ENCODE measurements at places on chromosomes 3 and 15.

DNA sequence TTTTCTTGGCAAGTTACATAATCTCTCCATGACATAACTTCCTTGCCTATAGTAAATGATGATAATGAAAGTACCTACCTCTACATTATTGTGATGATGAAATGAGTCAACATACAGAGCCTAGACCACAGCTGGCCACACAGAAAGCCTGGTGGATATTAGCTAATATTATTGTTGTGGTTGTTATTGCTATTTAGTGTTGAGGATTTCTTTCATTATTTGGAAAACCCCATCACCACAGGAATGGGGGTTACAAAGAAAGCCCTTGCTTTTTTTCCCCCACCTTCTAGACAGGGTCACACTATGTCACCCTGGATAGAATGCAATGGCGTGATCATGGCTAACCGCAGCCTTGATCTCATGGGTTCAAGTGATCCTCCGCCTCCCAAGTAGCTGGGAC, 125.0 kb downstream of the PDZRN3 start:
- DNase-seq, result no peak

- DNase-seq, result no peak
Measured at GRCh38 chr15:59280855-59281254, 74.2 kb downstream of the LDHAL6B start.

- DNase-seq, result no peak
Measured at GRCh38 chr3:72041511-72041910, 256.6 kb upstream of the PROK2 start.

DNA sequence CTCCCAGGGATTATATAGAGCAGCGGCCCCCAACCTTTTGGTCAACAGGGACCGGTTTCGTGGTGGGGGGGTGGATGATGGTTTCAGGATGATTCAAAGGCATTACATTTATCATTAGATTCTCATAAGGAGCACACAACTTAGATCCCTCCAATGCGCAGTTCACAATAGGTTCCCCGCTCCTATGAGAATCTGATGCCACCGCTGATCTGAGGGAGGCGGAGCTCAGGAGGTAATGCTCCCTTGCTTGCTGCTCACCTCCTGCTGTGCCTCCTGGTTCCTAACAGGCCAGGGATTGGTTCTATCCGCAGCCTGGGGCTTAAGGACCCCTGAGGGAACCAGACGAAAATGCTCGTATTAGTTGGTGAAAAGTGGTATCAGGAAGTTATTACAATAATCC, 1.3 kb upstream of the HACD2 start:
- no peak for DNase-seq

DNA sequence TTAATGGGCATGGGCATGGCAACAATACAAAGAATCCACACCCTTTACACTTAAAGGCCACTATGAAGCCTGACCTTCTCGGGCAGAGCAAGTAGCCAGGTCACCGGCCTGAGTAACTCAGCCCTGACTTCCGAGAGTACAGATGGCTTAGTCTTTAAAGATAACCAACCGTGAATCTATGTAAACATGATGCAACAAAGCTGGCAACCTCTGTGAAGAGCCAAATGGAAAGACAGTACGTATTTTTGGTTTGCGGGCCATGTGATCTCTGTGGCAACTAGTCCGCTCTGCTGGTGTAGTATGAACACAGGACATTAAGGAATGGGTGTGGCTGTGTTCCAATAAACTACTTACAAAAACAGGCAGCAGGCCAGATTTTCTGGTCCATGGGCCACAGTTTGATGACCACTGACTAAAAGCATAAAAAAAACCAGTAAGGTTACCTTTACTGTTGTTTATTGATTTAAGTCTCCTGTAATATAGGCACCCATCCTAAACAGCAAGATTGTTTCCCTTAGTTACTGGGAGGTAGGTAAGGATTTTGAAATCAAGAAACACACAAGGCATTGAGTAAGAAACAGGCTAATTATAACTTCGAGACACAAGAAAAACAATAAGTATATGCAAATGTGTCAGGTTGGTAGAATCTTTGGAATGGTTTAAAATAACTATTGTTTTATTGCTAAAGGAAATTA, 14.5 kb downstream of the RIOX2 start:
- no peak for DNase-seq

GRCh38 chr3:8324747-8325146, 176.9 kb upstream of the LMCD1 start:
- peak; percentile 37 for DNase-seq

DNA sequence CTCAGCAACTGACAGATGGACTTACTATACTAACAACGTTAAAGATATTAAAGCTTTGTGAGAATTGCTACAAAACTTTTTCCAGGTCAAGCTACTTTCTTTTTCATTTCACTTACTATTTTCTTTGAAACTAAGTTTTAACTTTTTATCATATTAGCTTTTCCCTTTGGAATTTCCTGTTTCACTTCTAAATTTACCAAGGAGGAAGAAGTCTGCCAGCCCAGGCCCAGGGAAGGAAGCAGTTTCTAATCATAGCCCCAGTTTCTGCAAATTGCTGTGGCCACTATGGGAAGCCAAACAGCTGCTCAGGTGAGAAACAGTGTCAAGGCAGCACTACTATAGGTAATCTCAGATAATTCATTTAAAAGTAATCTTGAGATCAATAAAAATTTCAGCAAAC, 18.4 kb downstream of the CYFIP1 start:
- DNase-seq, result no peak

- DNase-seq, result no peak
Measured at GRCh38 chr3:197125636-197126035, 96.0 kb upstream of the MELTF start.

DNA sequence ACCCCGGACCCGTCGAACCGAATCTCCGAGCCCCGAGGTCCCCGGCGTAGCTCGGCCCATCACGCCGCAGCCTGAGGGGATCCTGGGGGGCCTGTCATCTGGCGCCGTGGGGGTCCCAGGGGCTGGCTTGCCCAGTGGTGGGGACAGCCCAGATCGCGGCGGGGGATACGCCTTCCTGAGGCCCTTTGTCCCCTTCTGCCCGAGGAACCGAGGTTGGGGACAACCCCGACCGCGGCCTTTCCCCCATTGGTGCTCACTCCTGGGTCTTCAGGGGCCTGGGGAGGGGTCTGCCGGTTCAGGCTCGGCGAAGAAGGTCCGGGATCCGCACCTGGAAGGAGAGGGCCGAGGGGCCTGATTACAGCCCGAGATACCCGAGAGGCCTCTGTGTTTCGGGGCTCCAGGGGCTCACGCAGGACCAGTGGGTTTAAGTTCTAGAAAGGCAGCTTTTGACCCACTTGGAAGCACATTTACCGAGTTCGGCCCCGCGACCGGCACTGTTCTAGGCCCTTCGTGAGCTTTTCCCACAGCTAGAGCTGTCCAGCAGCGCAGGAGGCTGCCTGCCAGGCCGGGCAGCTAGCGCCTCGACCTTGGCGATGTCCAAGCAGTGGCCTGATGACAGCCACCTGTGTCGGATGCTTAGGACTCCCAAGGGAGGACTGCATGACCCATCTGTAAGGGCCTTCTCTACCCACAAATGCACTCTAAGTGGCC, 504 bp downstream of the ABHD2 start:
- no peak for DNase-seq

GRCh38 chr3:157067114-157067513, 92.8 kb downstream of the CCNL1 start:
- peak; percentile 38 for DNase-seq

GRCh38 chr15:101411085-101411484, 78.4 kb downstream of the PCSK6 start:
- no peak for DNase-seq

DNA sequence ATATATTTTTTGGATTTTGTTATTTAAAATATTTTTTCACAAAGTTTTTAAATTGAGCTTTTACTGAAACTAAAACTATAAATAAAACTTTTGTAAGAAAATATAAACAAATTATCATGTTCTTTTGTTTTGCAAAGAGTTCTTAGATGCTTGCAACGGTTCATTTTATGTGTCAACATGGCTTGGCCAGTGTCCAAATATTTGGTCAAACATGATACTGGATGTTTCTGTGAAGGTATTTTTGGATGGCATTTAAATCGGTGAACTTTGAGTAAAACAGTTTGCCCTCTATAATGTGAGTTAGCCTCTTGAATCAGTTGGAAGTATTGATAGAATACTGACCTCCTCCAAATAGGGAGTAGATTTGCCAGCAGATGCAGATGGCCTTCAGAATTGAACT, 612.6 kb upstream of the NECTIN3 start:
- no peak for DNase-seq

DNA sequence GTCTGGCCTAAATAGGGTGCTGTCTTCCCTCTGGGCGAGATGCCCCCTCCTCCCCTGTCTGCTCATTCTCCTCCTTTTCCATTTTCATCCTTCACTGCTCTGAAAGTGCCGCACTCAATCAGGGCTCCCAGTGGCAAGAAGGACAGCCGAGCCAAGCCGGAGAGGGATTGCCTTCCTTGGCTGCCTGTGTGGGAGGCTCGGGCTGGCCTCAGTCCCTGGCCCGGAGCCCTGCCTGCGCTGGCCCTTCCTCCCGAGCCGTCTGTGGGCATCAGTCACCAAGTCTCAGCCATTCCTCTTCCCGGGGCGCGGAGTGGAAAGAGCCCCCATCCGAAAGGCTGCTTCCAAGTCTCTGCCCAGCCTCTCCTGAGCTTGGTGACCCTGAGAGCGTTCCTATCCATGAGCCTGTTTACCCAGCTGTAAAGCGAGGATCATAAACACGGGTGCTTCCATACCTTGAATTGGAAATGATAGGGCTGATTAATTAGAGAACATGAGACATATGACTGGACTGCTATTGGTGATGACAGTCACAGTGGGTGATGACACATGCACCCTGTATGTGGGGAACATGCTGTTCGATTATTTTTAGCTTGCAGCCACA, 59.1 kb upstream of the TLE3 start:
- no peak for DNase-seq

DNA sequence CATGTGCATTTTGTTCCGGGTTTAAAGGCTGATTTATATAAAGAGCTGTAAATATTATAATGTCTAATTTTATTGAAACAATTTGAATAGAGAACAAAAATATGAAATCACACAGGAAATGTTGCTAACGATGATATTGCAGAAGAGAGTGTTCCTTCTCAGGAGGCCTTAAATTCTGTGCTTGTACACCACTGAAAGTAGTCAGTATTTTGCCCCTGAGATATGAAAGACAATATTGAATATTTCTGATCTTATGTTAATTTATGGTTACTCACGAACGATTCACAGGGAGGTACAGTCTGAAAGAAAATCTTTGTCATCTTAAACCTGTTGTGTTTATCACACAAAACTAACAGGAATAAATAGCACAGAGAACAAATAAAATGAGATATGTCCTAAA, 213.2 kb upstream of the PLSCR5 start:
- no peak for DNase-seq

- DNase-seq, result no peak
Measured at GRCh38 chr3:68751888-68752287, 180.5 kb downstream of the TAFA4 start.

- no peak for DNase-seq
Measured at GRCh38 chr3:100063929-100064461, 50.3 kb downstream of the FILIP1L start.

GRCh38 chr15:38226608-38227266, 25.9 kb upstream of the SPRED1 start:
- DNase-seq, result no peak

- DNase-seq, result no peak
Measured at GRCh38 chr3:87367736-87368135, 91.4 kb upstream of the POU1F1 start.

- DNase-seq, result peak; percentile 41
Measured at GRCh38 chr15:98865397-98866339, 141.9 kb downstream of the PGPEP1L start.

GRCh38 chr3:123018683-123019082, 8.9 kb downstream of the SEMA5B start:
- DNase-seq, result no peak

DNA sequence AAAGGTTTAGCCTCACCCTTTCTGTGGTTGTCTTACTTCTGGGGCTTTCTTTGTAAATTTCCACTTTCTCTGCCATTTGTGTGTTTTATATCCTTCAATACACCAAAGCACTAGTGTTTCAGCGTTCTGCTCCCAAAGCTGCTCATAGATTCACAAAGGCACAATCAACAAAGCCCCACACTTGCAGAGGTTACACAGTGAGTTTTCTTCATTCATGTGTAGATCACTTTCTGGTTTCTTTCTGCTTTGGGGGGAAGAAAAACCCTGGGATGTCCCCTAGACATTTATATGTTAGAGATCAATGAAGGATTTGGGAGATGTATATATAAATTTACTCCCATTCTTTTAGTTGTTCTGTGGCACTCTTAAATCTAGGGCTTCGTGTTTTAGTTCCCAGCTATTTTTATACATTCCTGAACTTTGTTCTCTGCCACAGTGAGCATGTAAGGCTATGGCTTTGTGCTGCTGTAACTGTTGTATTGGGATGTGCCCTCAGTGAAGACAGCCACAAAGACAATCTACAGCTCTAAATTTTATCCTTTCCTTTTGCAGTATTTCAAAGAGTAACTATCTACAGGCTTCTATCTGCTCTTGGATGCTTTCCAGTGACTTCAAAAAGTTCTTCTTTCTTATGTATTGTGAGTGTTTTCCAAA, 636.5 kb downstream of the ZBBX start:
- no peak for DNase-seq

DNA sequence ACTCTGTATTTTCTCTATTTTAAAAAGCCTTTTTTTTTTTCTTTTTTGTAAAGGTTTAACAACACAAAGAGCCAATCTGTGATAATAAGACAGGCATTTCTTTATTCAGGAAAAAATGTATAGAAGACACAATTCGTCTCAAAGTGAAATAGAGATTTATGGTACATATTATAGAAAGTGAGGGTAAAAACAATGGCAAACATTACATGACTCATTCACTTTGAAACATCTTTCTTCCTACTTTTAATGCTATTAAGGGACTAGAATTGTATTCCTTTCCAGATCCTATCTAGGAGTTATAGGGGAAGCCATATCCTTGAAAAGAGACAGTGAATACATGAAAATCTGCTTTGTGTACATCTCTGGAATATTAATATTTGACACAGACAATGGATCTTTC, 137.1 kb upstream of the MCTP2 start:
- no peak for DNase-seq

GRCh38 chr15:89593018-89593417, 17.7 kb downstream of the TICRR start:
- DNase-seq, result no peak

DNA sequence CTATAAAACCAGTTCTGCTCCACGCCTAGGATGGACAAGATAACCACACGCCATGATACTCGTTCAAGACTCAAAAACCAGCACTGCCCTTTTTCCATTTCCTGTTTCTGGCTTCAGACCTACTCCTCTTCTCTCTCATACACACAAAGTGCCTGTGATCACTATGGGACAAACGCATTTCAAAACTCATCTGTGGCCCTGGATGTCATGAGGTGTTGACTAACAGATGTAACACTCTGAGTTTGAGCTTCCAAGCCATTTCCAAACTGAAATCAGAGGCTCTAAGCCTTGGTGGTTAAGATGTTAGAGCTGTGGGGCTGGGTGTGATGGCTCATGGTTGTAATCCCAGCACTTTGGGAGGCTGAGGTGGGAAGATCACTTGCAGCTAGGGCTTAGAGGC, 55.7 kb upstream of the LMOD3 start:
- DNase-seq, result no peak

GRCh38 chr15:57726411-57726810, 19.9 kb downstream of the POLR2M start:
- no peak for DNase-seq

DNA sequence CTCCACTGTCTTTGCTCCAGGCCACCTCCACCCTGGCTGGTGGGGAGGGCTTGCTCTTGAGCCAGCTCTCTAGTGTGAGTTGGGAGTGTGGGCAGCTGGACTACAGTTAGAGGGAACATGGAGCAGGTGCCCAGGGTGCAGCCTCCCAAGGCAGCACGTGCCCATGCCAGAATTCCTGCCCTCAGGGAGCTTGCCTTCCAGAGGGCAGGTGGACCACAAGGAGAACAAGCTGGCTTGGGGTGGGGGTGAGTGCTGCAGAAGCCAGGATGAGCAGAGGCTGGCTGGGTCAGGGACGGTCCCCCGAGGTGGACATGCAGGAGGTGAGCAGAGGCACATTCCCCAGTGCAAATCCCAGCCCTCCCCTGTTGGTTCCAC, 89.5 kb downstream of the VGLL4 start:
- DNase-seq, result no peak
